ENCODE measurements at places on chromosomes 12 and 14.

DNA sequence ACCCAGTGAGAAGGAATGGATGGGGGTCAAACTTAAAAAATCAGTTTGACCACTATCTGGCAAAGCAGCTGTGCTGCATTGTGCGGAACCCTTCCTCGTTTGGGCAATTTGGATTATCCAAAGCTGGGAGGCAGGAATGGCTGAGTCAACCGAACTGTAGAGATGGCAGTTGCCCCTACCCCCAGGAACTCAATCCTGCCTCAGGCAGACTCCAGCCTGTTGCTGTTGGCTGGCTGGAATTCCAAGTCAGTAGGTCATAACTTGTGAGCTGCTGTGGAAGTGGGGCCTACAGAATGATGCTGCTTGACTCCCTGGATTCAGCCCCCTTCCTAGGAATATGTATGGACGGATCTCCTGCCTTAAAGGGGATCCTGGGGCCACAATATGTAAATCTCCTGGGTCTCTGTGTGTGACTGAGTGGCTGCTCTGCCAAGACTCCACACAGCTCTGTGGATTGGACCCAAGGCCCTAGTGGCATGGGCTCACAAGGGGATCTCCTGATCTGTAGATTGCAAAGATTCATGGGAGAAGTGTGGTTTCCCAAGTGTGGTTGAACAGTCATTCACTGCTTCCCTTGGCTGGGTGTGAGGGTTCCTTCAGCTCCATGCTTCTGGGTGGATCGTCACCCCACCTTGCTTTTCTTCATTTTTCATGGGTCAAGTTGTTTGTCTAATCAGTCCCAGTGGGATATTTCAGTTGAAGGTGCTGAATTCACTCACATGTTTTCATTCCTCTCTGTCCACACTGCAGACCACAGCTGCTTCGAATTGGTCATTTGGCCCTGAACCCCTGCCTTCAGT, 19.2 kb downstream of the LUM start:
- DNase-seq = no peak

GRCh38 chr12:124395284-124395752, 100.4 kb downstream of the RFLNA start:
- DNase-seq = no peak

DNA sequence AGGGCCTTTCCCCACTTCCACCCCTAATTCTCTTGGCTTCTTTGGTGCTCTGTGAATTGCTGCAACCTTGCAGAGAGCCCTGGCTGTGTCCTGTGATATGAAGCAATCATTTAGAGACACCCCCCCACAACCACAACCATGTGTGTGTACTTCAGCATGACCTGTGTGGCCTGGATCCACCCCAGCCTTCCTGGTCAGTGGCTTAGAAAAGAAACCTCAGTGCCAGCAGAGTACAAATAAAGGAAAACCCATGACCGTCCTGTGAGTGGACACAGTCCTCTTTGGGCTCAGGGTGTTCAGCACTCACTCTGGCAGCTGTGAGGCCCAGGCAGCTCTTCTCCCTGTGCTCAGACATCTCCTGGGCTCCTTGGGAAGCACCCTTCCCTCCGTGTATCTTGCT, 206.6 kb upstream of the DIO3 start:
- DNase-seq = no peak

GRCh38 chr12:54932691-54933090, 51.9 kb downstream of the TESPA1 start:
- DNase-seq = no peak

DNA sequence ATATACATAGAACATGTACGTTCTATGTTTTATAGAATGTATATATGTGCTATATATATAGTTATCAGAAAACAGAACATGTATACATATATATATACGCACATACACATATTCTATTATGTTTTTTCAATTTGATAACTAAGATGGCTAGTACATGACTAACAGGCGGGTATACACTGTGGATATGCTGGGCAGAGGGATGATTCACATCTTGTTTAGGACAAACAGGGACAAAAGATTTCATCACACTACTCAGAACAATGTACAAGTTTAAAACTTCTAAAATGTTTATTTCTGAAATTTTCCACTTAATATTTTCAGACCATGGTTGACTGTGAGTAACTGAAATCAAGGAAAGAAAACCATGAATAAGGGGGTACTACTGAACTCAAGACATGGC, 17.4 kb downstream of the TIMELESS start:
- no peak for DNase-seq

DNA sequence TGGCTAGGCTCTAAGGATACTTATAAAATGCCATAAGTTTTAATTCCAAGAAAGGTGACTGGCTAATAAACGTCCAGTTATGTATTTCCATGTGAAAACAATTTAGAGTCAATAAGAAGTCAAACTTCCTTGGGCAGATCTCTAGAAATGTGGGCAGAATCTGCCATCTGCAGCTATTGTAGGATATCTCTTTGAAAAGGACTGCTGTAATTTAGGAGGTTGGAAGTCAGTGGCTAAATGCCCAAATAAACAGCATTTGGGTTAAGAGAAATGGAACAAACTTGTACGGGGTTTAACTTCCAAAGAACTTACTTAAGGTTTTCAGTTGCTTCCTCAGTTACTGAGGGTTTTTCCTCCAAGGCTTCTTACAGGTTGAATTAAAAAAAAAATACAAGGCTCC, 121.6 kb downstream of the FIGNL2 start:
- no peak for DNase-seq

- no peak for DNase-seq
These were observed 6.1 kb downstream of the METTL3 start for GRCh38 chr14:21505012-21505553.

GRCh38 chr12:72605975-72606374, 333.8 kb downstream of the TRHDE start:
- no peak for DNase-seq

DNA sequence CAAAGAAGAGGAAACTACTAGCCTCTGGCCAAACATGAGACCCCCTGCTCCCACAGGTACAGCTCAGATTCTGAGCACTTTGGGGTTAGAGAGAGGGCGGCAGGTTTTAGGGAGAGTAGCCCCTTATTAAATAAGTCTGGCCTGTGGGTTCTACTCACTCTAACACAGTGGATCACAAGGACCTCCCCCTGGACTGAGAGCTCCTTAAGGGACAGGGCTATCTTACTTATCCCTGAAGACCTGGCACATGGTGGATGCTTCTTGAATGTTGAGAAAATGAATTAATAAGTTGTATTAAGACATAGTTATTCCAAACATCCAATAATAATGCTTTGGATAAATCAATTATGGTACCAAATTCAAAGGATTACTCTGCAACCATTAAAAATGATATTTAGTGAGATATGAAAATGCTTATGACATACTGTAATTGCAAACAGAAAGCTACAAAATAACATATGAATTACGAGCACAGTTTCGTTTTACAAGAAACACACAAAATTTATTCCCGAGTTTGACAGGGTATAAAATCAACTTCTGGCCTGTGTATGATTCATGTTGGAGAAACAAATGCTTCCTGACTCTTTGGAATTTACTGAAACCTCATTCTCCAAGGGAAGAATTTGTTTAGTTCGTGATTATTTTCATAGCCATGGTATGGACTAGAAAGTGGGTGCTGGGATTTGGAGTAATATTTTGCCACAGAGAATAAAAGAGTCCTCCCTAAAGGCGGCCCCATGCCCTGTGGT, 59.3 kb upstream of the BDKRB2 start:
- no peak for DNase-seq

- DNase-seq = no peak
These were observed 135.1 kb downstream of the SLC38A1 start for GRCh38 chr12:46133751-46134150.

GRCh38 chr14:100549834-100550625, 37.2 kb downstream of the BEGAIN start:
- no peak for DNase-seq

DNA sequence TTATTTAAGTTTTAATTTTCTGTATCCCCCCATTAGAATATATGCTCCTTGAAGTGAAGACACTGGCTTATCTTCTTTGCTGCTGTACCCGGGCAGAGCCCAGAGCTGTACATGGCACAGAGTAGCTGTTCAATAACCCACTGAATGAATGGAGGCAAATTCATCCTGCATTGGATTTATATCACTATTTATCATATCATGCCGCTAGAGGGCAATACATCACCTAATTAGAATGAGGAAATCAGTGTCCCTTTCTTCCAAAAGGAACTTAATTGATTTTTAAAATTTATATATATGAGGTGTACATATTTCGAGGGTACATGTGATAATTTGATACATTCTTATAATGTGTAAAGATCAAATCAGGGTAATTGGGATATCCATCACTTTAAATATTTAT, 89.2 kb upstream of the TMEM260 start:
- DNase-seq = no peak

- DNase-seq = no peak
These were observed 423.6 kb downstream of the BTG1 start for GRCh38 chr12:91722072-91722471.

GRCh38 chr12:104788840-104789271, 169.2 kb downstream of the SLC41A2 start:
- no peak for DNase-seq

DNA sequence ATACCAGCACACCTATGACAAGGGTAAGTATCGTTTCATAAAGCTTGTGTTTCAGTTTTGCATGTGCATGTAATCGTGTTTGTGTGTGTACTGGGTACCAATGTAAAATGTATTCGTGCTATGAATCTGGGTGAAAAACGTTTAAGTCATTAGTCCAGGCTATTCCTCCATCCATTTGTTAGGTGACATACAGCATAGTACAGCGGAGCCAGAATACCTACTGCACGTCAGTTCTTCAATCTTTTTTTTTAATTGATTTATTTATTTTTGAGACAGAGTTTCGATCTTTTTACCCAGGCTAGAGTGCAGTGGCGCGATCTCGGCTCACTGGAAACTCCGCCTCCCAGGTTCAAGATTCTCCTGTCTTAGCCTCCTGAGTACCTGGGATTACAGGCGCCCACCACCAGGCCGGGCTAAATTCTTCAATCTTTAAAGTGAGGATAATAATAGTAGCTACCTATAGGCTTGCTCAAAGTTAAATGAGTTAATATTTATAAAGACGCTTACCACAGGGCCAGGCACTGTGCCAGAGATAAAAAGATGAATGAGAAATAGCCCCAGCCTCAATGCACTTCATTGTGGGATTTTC, 661 bp upstream of the RPS26 start:
- no peak for DNase-seq

GRCh38 chr14:94795372-94795771, 25.5 kb upstream of the GSC start:
- DNase-seq = no peak

- DNase-seq = no peak
These were observed 139.9 kb downstream of the AKAP6 start for GRCh38 chr14:32468955-32469354.

DNA sequence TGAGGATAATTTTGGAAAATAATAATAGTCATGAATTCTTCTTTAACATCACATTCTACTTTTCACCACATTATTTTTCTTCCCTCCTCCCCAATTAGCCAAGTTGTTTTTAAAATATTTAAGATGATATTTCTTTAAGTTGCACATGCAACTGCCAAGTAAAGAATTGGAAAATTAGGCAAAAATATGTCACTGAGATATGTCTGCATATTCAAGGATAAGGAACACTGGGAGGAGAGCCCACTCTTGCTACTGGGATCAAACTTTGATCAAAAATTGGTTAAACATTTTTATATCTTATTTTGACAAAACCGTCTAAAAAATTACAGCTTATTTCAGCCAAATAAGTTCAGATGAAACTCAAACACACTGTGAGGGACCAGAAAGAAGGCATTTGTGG, 231.2 kb upstream of the TMTC1 start:
- DNase-seq = no peak

GRCh38 chr12:10339053-10339840, 31.6 kb downstream of the KLRD1 start:
- no peak for DNase-seq

GRCh38 chr14:85198001-85198400, 331.9 kb upstream of the FLRT2 start:
- no peak for DNase-seq

DNA sequence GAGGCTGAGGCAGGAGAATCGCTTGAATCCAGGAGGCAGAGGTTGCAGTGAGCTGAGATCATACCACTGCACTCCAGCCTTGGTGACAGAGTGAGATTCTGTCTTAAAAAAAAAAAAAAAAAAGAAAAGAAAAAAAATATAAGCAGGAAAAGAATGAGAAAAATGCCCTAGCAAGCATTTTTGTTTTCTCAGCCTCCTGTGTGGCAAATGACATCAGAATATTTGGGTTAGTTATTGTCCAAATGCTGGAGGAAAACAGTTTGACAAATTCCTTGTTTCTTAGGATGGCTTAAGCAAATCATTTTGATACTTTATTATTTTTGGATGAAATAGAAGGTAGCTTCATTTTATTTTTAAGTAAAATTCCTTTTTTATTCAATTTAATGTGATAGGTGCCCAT, 7.5 kb upstream of the PTPRR start:
- no peak for DNase-seq

DNA sequence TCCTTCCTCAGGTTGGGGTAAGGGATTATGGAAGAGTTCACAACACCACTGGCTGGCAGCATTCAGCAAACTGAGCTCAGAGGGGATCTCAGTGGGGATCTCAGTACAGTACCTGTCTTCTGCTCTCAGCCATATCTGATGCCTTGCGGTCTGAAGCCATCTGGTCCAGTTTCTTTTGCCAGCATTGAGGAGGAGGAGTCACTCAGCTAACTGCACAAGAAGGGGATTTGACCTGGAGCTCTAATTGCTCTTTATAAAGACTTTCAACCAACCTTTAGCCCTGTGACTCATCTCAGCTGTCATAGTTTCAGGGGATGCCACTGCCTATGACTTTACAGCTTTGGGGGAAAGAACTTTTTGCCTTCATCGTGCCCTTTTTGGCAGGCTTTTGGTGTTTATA, 44.9 kb downstream of the JKAMP start:
- no peak for DNase-seq

DNA sequence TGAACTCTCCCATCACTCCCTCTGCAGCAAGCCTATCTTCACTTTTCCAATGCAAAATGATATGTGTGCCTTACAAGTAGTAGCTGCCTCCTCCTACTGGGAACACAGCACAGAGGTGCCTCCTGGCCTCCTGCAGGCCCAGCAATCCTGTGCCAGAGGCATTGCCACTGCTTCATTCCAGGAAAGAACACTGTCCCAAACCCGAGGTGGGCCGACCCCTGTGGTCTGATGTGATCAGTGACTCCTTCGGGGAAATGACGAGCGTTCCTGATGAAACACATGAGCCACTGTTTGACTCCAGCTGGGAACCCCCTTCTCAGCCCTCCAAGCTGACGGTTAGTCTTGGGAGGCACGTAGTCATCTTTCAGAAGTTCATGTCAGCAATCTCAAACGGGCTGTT, 19.5 kb downstream of the PSMC1 start:
- DNase-seq = no peak

- no peak for DNase-seq
These were observed 63.2 kb upstream of the ACTN1 start for GRCh38 chr14:69042299-69042698.

DNA sequence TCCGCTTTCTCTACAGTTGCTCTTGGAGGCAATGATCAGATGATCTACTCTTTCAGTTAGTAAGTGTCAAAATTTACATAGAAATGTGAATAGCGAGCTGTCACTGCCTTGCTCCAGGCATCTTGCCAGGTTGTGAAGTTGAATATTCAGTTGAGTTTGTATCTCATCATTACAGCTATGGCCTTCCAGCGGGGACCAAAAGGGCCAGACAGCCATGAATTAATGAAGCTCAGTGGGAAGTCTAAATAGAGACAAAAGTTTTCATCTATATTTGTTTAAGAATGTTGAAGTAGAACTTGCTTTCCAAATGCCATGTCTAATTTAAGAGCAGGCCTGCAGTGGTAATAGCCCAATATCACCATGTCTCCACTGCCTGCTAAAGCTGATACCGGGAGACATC, 387.8 kb downstream of the FLRT2 start:
- DNase-seq = no peak

GRCh38 chr14:71355324-71356201, 448.3 kb downstream of the PCNX1 start:
- no peak for DNase-seq

Data from stimulated activated naive CD4-positive, alpha-beta T cell (primary cell).